ENCODE measurements at places on chromosomes 2 and 18.

- DNase-seq: no peak
These were observed 864.0 kb upstream of the FSHR start for GRCh38 chr2:50018292-50018691.

DNA sequence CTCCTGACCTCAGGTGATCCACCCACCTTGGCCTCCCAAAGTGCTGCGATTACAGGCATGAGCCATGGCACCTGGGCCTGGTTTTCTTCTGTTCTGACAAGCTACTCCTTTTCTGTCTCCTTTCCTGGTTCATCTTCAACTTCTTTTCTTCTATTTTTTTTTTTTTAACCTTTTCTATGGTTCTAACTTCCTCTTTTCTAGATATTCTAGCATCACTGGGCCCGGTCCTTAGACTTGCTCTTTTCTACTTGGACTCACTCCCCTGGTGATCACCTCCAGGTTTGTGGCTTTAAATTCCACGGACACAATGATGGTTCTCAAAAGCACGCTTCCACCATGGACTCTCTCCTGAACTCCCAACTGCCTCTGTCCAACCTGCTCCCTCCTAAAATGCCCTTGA lies 2.0 kb downstream of the EIF2AK2 start:
- DNase-seq: no peak

GRCh38 chr18:31646332-31647126 lies 37.9 kb downstream of the B4GALT6 start:
- DNase-seq: no peak

DNA sequence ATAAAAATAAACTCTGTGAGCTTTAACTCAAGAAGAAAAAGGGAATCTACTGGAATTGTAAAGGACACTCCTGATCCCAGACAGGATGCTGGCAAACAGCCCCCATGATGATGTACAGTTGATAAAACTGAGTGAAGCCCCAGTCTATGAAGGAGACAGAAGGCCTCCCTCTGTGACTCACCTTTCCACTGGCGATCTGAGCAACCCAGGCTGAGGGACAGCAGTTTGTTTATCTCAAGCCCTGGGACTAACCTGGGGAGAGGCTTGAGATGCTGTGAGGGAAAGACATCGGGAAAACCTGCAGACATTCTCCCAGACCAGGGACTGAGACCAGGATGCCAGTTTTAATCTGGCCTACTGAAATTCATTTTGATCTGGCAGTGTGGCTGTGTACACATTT lies 104.5 kb upstream of the CDH2 start:
- DNase-seq: no peak

DNA sequence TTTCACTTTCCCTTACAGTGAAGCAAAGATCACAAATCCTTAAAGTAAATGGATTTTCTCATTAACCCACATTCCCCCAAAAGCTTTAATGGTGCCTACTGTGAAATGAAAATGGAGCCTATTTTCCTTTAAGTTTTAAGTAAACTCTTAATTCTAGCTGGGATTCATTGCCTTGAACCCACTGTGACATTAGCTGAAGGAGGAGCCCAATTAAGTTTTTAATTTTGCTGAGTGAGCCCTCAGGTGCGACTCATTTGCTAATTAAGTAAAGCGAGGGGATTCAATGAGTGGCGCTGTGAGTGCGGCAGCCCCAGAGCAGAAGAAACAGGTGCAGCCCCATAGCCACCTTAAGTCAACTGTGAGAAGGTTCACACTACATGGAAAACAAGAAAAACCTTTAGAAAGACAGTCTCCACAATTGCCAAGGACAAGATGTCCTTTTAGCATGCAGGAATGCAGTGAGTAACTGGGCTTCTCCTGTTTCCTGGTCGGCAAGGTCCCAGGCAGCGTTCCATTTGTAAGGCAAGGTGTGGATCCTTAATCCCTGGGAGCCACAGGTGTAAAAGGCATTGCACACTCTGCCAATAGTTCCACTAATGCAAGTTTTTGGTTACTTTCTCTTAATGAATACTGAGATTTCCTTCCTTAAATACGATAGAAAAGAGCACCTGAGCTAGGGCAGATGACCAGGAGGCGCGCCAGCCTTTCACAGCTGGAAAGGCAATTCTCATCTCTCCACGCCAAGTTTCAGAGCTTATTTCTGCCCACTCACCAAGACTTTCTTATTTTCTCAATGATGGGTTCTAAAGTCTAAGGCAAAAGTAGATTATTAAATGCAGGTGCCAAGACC lies 87.7 kb downstream of the TMEM18 start:
- peak; percentile 4 for DNase-seq

- peak; percentile 28 for DNase-seq
These were observed 42.7 kb upstream of the ZFP36L2 start for GRCh38 chr2:43269074-43269572.

DNA sequence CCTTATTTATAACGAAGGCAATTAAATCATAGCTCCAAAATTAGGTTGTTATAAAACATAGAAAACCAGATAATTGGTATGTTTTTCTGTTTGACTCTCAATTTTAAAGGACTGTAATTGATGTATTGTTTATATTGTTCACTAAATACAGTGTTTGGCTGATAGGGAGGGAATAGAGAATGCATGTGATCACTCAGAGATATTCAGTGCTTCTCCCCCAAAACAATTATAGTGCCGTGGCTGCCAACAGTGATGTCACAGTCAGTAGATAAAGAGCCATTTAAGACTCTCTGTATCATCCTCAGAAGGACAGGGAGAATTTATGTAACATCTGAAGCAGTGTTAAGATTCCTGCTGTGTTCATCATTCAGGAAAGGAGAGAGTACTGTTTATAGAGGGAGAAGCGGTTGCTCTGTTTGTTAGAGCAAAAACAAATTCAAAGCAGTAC lies 69.6 kb downstream of the PHLPP1 start:
- no peak for DNase-seq

GRCh38 chr18:76351961-76352581 lies 143.0 kb downstream of the ZNF516 start:
- DNase-seq: no peak

DNA sequence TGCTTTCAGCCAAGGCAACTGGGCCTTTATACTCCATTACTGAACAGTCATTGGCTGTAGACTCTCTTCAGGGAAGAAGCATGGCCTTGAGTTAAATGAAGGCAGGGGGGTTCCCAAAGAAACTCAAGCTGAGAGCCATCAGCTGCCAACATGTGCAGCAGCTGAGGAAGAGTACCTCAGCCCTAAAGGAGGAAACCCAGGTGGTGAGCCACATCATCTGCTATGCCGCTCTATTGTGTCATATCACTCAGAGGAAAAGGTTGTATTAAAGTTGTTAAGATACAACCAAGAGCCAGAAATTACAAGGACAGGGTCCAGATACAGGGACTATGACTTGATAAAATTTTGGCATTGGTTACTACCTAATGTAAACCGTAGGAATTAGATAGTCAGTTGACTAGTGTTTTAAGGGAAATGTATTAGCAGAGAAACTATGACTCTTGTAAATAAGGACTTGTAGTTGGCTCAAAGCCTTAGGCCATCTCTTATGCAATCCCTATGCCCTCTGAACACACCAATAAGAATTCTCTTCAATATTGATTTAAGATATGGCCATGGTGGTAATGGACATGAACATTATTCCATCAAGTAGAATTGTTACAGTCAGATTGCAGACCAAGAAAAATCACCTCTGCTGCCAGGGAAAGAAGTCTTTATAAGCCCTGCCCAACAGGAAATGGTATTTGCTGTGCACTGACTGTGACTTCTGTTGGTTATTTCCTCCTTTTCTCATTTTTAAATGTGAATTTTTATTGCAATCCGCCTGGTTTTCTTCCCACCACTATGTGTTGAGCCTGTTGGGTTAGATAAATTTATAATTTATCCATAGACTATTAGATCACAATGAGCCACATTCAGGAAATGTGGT lies 9.2 kb upstream of the LRPPRC start:
- peak; percentile 9 for DNase-seq

GRCh38 chr2:96890726-96891385 lies 21.0 kb upstream of the SEMA4C start:
- DNase-seq: no peak

DNA sequence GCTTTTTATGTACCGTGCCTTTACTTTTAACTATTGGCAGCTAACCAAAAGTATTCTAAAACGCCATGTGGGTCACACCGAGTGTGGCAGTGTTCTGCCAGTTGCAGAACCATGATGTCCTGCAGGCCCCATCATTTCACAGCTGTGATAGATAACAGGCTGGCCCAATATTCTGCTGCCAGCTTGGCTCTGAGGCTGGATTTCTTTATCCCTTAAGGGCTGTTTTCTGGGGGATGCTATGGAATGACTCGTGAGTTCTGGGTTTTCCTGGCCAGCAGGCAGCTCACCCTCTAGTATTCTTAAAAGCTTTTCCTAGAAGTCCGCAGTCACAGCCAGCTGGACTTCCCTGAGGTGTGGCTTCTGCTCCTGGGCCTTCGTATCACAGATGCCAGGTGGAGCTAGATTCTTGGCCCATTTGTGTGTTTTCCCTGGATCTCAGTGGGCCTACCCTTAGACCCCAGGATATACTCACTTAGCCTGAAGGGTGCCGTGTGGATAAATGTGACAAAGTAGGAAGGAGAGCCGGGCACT lies 41.0 kb downstream of the FHOD3 start:
- no peak for DNase-seq

DNA sequence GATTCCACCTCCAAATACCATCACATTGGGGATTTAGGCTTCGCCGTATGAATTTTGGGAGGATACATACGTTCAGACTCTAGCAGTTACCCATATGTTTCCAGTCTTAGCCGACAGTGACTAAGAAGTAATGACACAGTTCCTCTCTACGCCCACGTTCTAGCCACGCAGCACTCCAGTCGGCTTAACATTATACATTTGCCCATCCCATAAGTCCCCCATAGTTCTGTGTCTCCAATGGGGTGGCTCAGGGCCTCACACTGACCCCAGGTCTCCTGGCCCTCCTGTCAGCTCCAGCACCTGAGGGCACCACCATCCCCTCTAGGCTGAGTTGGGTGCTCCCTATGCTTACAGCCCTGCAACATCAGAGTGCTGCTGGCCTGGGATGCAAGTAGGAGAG lies 18.4 kb upstream of the CNDP2 start:
- no peak for DNase-seq

- DNase-seq: no peak
These were observed 187.4 kb upstream of the NCKAP5 start for GRCh38 chr2:133755480-133756300.

- DNase-seq: no peak
These were observed 356.7 kb downstream of the TGIF1 start for GRCh38 chr18:3806656-3807055.

- peak; percentile 8 for DNase-seq
These were observed 258.6 kb downstream of the CAMKMT start for GRCh38 chr2:44620189-44620990.

- DNase-seq: no peak
These were observed 120.0 kb upstream of the TTN start for GRCh38 chr2:178927173-178927572.

DNA sequence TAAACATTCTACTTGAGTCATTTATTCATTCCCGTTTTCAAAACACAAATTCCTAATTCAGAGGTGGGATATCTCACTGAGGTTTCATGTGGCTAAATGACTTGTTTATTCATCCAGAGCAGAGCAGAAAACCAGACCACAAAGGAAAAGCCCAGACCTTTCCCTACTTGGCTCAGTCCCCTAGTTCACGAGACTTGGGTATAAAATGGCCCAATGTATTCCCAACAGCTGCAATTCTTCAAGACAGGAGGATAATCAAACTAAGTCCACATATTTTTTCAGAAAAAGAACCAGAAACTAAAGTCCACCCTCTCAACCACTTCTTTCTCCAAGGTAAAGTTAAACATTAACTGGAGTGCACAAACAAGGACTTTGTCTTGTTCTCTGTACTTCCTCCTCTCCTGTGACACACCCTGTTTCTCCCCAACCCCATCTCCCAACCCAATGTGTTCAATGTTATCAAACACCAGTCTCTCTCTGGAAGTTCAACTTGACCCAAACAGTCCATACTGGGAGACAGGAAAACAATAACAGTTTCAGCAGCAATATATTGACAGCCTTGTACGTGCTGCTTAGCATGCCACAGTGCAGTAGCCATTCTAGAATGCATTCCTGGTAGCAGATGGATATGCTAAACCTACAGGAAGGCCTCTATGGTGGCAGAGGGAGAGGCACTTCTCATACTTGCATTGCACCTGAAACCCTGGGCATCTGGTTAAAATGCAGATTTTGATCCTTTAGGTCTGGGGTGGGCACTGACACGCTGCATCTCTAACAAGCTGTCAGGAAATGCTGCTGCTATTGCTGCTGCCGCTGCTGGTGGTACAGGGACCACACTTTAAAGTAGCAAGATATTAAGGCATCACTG lies 110.7 kb downstream of the INO80D start:
- DNase-seq: no peak

DNA sequence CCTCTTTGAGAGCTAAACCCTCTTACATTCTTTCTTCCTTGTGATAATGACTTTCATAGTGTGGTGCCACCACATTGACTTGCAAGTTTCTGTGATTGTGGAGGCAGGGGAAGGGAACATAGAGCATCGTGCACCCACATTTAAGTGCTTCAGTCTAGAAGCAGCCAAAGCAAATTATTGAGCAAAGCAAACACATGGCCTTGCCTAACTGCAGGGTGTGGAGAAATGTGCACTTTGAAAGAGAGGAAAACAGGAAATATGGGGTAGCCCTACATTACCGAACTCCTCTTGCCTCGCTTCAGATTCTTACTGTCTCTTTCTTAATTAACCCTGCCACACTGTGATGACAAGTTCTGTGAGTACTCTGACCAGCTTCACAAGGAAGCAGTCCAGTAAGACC lies 814.6 kb downstream of the SLC4A3 start:
- DNase-seq: peak; percentile 5

GRCh38 chr2:236219411-236219810 lies 44.8 kb downstream of the ASB18 start:
- DNase-seq: no peak

- DNase-seq: no peak
These were observed 130.1 kb downstream of the RAB3GAP1 start for GRCh38 chr2:135182190-135182589.

DNA sequence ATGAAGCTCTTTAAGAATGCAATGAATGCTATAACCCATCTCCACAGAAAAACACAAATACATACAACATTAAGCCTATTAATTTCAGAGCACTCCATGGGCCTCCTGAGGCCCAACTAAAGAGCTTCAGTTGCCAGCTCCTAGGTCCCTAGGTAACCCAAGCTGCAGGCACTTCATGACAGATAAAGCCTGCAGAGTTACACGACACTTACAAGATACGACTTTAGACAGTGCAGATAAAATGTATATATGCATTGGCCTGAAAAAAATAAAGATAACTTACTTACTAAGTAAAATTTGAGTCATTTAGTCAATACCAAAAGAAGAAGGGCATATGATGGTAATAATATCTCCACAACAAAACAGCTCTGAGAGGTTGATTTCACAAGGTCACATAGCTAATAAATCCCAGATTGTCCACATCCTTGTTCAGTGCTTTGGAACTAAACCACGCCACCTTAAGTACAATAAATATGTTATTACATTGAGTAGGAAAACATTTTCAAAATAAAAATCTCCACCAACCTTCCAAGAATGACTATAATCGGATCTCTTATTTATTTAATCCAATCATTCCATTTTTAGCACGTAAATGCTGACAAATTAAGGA lies 3.4 kb downstream of the MAP4K3 start:
- DNase-seq: no peak

GRCh38 chr2:11406958-11407381 lies 59.0 kb downstream of the E2F6 start:
- DNase-seq: peak; percentile 44

GRCh38 chr2:110170102-110170501 lies 34.7 kb downstream of the NPHP1 start:
- no peak for DNase-seq
